ENCODE measurements at places on chromosomes 5 and 9.
A peak's percentile ranks its signal among the peaks of the same experiment; 100 is the strongest.

- DNase-seq, result no peak
These were observed 100.4 kb downstream of the FAM114A2 start for GRCh38 chr5:153938191-153938842.

- no peak for DNase-seq
These were observed 1.7 kb downstream of the DMRT3 start for GRCh38 chr9:977838-978830.

GRCh38 chr9:124209279-124209678 is 48.5 kb upstream of the NEK6 start:
- DNase-seq, result no peak

- DNase-seq, result peak; percentile 59
These were observed 17.8 kb upstream of the TRAF1 start for GRCh38 chr9:120944434-120944843.

DNA sequence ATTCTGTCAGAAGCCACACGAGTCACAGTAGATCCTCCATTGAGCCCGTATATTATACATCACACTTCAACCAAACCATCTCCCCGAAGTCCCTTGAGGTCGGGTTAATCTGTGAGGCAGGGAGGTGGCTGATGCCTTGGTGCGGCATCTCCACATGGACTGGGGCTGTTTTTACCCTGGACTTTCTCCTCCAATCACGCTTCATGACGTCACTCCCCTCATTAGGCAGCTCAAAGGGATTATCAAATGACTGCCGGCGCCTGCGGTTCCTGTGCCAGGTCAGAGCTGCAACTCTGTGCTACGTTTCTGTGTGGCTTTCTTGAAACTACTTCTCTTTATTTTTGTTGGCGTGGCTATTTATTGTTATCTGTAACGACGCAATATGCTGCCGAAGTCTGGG is 53.7 kb downstream of the TMOD1 start:
- no peak for DNase-seq
